ENCODE measurements at places on chromosomes 3 and 15.
A peak's percentile ranks its signal among the peaks of the same experiment; 100 is the strongest.

DNA sequence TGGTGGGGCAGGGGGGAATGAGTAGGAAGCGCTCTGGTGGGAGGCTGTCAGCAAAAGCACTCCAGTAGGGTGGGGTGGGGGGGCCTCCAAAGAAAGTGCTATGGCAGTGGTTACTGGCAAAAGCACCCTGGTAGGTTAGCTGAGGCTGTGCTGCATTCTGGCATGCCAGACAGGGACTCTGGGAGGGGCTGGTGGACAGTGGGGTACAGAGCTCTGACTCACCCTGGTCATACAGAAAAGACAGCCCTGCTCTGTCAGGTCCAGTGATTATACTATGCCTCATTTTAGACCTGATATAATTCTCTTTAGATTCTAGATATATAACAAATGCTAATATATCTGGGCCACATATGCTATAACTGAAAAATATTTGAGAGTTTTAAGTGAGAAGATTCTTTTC, 82.8 kb upstream of the CPNE4 start:
- DNase-seq = no peak

DNA sequence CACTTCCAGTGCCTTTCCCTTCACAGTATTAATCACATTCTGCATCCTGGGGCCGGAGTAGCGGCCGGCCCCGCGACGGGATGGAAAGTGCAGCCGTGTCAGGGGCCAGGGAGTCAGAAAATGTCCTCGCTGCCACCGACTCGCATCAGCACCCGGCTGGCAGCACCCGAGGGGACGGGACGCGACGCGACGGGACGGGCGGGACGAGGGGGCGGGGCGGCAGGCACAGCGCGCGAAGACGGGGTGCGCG, 353 bp downstream of the ATG3 start:
- DNase-seq = no peak

DNA sequence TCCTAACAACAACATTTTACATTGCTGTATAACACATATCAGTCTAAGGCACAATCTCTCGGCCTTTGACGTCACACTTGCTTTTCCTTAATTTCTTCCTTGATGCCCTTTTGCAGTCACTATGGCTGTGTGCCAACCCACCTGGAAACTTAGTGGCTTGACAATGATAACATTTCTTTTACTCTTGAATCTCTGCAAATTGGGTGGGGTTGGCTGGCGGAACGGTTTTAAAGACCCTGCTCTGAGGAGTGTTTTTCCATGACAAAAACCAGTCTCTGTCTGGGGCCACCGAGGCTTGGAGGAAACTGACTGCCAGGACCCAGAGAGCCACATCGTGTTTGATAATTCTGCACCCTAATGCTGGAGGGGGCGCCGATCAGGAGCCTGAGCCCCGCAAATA, 115.6 kb downstream of the KLF13 start:
- DNase-seq = no peak

DNA sequence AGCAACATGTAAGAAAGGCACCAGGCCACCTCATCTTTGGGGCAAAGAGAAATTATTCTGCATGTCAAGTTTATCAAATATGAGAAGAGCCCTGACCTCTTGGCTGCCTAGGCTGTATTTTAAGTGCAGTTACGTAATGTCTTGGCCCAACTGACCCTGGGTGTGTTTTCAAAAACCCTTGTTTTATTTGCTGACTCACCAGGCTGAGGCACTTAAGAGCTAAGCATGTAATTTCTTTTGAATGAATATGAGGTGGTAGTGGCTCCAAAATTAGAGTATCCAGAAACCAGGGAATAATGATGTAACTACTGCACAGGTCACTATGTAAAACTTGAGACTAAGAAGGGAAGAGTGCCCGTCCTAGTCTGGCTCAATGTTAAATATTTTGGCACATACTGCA, 24.3 kb downstream of the PGPEP1L start:
- DNase-seq = peak; percentile 67

DNA sequence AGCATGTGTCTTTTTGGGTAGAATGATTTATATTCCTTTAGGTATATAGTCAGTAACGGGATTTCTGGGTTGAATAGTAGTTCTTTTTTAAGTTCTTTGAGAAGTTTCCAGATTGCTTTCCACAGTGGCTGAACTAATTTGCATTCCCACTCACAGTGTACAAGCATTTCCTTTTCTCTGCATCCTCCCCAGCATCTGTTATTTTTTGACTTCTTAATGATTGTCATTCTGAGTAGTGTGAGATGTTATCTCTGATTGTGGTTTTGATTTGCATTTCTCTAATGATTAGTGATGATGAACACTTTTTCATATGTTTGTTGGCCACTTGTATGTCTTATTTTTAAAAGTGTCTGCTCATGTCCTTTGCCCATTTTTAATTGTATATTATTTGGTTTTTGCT, 337.6 kb downstream of the EFHB start:
- no peak for DNase-seq

- DNase-seq = peak; percentile 17
Observed at GRCh38 chr15:95016511-95017229, 785.3 kb downstream of the MCTP2 start.

GRCh38 chr15:31270767-31271166, 55.9 kb upstream of the KLF13 start:
- no peak for DNase-seq

- DNase-seq = no peak
Observed at GRCh38 chr15:78913012-78913411, 31.8 kb downstream of the CTSH start.

DNA sequence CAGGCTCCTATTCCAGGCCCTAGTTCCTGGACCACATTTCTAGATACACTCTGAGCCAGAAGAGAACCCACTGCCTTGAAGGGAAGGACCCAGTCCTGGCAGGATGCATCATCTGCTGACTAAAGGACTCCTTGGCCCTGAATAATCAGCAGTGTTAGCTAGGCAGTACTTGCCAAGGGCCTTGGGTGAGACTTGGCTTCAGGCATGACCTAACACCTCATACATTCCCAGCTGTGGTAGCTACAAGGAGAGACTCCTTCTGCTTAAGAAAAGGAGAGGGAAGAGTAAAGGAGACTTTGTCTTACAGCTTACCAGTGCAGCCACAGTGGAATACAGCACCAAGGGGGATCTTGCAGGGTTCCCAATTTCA, 26.4 kb downstream of the PEAK1 start:
- peak; percentile 31 for DNase-seq

- no peak for DNase-seq
Observed at GRCh38 chr15:75371486-75371885, 3.1 kb upstream of the MAN2C1 start.

DNA sequence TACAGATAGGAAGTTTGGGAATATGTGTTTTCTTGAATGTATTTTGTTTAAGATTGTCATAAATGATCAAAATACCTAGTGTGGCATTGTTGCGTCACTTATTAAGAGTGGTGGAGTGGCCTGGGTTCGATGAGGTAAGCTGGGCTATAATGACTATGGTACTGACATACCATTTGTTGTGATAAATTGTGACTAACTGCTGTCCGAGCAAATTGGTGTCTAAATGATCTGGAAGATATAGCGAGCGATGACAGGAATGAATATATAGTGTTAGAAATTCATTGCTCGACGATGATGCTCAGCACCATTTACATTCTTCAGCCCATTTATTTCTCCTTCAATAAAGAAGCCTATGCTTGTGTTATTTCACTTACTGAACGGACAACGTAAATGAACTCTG, 123.3 kb downstream of the MCTP2 start:
- no peak for DNase-seq

- DNase-seq = no peak
Observed at GRCh38 chr3:37611771-37612170, 249.9 kb upstream of the CTDSPL start.

- DNase-seq = peak; percentile 22
Observed at GRCh38 chr3:144687862-144688261, 716.2 kb downstream of the DIPK2A start.

GRCh38 chr3:48058091-48058490, 41.9 kb upstream of the MAP4 start:
- DNase-seq = no peak

DNA sequence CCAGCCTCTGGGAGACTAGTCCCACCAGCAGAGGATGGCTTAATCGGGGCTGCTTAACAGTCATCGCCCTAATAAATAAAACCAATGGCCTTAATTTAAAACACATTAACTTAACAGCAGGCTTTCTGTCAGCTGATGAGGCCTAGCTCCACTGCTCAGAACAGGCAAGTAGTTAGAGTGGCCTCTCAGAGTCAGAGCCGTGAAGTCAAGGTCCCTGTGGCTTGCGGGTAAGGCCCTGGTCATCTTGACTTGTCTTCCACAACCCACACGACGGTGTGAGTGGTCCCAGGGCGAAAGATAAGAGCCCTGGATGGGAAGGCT, 11.8 kb downstream of the XXYLT1 start:
- DNase-seq = peak; percentile 70
